ENCODE measurements at places on chromosomes 5 and 9.

GRCh38 chr9:95870906-95871305 lies 4.6 kb upstream of the ERCC6L2 start:
- DNase-seq: no peak

DNA sequence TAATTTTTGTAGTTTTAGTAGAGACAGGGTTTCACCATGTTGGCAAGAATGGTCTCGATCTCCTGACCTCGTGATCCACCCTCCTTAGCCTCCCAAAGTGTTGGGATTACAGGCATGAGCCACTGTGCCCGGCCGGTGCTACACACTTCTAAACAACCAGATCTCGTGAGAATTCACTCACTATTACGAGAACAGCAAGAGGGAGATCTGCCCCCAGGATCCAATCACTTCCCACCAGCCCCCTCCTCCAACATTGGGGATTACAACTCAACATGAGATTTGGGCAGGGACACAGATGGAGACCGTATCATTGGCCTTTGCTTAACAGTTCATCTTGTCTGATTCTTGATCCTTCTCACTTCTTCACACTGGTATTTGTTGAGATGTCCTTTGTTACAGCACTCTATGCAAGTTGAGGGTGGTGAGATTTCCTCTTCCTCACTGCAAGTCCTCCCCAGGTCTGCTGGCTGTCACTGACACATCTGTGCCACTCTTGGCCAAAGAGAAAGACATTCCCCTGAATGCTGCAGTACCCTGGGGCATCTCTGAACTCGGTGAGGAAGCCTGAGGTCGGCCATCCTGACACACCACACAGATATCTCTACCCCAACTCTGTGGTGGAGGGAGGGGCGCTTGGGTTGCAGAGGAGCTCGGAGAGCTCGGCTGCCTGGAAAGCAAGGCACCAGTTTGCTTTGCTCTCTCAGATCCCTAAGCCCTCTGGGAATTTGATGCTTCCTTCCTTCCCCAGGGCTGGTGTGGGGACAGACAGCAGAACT lies 4.2 kb upstream of the SUB1 start:
- DNase-seq: no peak

GRCh38 chr5:174951151-174951780 lies 226.9 kb downstream of the MSX2 start:
- peak; percentile 40 for DNase-seq

DNA sequence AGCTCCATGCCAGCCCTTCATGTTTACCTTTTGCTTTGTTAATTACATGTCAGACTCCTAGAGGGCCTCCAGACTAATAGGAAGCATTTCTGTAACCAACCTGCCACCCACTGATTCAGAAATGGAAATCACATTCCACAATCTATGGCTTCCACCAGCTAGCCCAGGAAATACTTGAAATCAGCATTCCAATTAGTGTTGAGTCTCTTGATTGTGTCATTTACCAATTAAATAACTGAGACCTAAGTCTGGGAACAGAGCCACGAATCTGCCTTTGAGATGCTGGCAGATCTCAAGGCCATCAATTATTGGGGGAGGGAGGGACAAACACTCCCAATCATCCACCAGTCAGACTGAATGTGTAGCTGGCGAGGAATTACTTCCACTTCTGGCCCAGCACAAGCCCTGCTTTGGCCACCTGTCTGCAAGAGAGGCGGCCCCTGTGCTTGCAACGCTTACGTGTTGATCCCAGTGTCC lies 27.4 kb upstream of the SAP30L start:
- no peak for DNase-seq

DNA sequence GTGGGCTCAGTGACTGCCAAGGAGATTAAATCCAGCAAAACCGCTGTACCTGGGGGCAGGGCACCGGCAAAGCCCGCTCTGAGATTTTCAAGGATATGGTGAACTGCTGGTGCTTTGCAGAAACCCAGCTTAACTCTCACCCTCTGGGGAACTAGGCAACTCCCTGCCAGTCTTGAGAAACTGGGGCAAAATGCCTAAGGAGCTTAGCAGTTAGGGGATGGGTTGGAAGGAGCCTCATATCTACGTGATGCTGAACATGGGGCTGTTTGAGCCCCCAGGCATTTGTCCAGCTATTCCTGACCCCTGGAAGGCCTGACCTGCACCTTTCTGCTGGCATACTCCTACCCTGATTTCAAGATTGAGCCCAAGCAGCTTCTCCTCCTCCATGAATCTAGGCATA lies 108.6 kb upstream of the TBC1D2 start:
- no peak for DNase-seq

DNA sequence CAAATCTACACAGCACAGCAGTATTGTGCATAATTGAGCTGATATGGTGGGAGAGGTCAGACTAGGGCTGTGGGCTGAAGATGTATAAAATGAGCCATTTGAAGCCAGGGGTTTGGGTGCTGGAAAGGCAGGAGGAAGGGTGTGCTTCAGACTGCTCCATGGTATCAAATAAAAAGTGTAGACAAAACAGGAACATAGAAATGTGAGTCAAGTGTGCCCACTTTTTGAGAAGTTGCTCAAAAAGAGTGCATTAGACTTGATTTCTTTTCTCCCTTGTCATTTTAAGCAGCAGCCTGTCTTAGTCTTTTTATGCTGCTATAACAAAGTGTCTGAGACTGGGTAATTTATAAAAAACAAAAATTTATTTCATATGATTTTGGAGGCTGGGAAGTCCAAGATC lies 55.8 kb upstream of the ZFAND5 start:
- DNase-seq: no peak

GRCh38 chr5:9833871-9834270 lies 203.7 kb upstream of the TAS2R1 start:
- DNase-seq: no peak

DNA sequence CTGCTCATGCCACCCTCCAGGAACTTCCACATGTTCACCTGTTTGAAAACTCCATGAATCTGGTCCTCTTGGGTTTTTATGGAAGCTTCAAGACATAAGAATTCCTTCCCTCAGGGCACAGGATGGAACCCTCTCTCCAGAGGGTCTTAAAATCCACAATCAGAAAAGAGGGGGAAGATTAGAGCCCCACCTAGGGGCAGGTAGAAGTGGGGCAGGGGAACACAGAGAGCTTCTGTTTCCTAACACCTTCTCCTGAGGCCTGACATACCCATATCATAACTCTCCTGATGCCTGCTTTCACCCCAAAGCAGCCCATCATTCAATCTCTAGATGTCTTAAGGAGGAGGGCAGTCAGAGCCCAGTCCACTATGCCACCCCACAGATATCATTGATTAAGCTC lies 1087.7 kb upstream of the ARRDC3 start:
- no peak for DNase-seq
